Activated CD8-positive, alpha-beta memory T cell treated with anti-CD3 and anti-CD28 coated beads for 24 hours (primary cell): ENCODE measurements at places on chromosomes 5 and 9.
A peak's percentile ranks its signal among the peaks of the same experiment; 100 is the strongest.

DNA sequence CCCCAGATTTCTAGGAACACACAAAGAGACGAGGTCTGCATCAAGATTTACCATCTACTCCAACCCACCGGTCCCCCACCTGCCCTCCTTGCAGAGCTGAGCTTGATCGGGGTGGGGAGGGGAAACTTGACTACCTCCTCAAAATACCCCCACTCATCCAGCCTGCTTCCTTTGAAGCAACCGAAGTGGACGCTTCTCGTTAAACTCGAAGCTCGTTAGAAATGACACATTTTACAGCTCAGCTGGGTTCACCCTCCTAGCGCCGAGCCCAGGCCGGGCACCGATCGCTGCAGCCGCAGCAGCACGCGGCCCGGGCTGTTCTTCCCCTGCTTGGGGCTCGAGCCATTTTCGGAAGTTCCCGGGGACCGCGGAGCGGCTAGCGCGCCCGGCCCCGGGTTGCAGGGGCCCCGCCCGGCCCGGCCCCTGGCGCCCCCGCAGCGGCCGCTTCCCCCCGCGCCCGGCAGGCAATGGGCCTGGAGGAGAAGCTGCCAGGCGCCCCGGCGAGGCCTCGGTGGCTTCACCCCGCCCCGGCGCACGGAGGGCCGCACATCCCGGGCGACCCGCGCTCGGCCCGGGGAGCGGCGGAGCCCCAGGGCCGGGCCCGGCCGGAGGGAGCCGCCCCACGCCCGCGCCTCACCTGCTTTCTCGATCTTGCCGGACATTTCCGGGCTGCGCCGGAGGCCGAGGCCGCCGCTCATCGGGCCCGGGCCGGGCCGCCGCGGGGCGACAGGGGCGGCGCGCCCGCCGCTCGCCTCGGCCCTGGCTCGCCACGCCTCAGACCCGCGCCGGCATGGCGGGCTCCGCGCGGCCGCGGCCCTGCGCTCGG is 530 bp downstream of the RAPGEF1 start:
- peak; percentile 83 for DNase-seq

DNA sequence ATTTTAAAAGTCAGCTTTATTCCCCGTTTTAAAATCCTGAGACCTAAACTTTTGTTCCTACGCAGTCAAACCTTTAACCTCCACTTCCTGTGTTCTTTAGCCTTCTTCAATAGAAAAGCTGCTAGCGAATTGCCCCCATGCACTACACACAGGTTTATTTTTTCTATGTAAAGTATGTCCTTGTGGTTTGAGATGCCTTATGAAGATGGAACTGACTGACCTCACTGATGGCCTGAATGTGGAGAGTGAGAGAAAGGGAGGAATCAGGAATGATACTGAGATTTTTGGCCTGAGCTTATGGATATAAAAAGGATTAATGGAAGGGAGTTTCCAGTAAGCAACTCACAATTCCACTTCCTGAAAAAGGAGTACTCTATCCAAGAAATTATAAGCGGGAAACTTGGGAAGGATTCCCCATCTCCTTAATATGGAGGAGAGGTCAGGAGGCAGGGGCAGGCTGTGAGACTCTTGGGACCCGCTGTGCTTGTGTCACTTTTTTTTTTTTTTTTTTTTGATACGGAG is 89.5 kb downstream of the UGCG start:
- DNase-seq: no peak

DNA sequence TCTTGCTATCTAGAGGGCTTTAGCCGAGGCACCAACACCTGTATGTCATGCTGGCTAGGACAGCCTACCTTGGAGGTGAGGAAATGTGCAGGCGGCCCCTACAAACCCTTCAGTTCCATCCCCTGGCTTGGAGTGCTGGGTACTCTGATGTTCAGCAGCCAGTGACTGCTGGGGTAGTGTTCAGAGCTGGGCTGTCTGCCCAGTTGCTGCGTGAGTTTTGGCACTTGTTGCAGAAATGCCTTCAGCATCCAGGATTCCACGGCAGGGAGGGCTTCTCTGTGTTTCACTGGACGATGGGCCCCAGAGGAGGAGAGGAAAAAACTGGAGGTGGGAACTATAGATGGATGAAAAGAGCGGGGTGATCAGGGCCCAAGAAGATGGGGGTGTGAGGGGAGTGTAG is 10.4 kb downstream of the SWI5 start:
- no peak for DNase-seq

- peak; percentile 91 for DNase-seq
These were observed 28.8 kb downstream of the TMEM174 start for GRCh38 chr5:73201547-73202513.

- no peak for DNase-seq
These were observed 151.0 kb upstream of the MSX2 start for GRCh38 chr5:174573221-174573994.

- peak; percentile 75 for DNase-seq
These were observed 38.8 kb downstream of the SFXN1 start for GRCh38 chr5:175516933-175517823.

- no peak for DNase-seq
These were observed 18.1 kb downstream of the YTHDC2 start for GRCh38 chr5:113531481-113532159.

DNA sequence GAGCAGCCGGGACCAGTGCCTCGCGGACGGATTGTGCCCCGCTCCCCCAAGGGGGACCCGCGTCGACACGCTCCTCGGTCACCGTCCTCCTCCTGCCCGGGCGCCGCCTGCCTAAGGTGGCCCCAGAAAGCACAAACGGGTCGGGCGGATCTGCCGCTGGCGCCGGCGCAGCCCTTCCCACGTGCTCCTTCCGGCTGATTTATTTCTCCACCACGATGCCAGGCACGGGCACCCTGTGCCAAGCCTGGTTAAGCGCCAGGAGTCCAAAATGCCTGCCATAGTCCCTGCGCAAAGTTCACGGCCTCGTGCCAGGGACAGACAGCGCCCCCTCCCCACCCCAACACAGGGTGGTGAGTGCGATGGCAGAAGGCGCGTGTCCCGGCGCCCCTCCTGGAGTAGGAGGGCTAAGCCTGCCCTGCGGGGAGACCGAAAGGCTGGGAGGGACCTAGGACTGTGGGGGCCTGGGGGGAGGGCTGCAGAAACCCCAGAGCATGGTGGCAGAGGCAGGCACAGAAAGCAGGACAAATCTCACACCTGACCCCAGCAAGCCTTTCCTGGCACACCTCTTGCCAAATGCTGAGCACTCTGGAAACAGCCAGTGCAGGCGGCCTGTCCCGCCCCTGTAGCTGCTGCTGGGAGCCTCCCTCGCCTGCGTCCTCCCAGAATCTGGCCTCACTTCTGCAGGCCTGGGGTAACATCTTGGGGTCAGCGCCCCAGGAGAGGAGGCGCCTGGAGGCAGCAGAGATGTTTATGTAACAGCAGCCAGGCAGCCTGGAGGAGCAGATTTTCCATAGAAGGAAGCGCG is 1.1 kb upstream of the NOTCH1 start:
- DNase-seq: peak; percentile 80
